ENCODE measurements at places on chromosomes 11 and 22. TPM values are rescaled to one million over a fixed set of nuclear protein-coding genes. Genes with fewer than 3 reads are reported as not detected.
A peak's percentile ranks its signal among the peaks of the same experiment; 100 is the strongest.

DNA sequence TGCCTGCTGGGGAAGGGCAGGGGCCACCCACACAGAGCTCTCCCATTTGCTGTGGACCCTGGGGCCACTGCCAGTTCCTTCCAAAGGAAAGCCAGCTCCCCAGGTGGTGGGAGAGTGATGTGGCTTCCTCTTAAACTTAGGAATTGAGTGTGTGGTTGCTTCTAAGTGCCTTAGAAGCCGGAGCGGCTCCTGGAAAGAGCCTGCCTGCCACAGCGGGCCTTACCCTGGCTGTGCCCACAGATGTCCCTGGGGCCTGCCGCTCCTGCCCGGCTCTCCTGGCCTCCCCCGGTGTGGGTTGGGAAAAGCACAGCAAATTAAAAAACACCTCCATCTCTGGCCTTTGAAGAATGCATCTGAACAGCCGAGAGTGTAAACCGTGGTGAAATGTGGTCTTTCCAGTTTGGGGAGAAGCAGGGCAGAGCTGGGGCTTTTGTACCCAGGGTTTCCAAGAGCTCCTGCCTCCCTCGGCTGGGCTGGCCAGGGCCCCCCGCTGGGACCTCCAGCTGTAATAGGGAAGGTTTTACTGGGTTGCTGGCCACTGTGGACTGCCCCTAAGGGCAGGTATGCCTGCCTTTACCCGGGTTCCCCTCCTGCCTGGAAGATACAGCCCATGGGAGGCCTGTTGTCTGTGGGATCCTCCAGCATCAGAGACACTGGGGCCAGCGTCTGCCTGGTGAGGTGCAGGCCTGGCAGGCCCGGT, 30.2 kb downstream of the LRP5 start:
- peak; percentile 47 for DNase-seq
- peaks cover 40% of the 10 kb centered on the region for H3K4me1 ChIP-seq
- no peaks in the 10 kb centered on the region for H3K27me3 ChIP-seq
- H3K27ac ChIP-seq: no peak overlapping the region

DNA sequence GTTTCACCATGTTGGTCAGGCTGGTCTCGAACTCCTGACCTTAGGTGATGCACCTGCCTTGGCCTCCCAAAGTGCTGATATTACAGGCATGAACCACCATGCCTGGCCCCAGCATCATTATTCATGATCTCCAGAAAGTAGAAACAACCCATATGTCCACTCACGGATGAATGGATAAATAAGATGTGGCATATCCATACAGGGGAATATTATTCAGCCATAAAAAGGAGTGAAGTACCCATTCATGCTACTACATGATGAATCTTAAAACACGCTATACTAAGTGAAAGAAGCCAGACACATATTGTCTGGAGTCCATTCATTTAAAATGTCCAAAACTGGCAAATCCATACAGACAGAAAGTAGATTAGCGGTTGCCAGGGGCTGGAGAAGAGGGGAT, 79.9 kb upstream of the TCF20 start:
- no peak overlapping the region for H3K27ac ChIP-seq
- H3K36me3 ChIP-seq: no peaks in the 10 kb centered on the region
- no peak overlapping the region for H3K4me3 ChIP-seq
- no peaks in the 10 kb centered on the region for H3K27me3 ChIP-seq

GRCh38 chr11:62105667-62106191, 18.1 kb upstream of the INCENP start:
- no peaks in the 10 kb centered on the region for H3K36me3 ChIP-seq
- no peak for DNase-seq
- H3K4me1 ChIP-seq: 0 out of 2 replicates have a peak, but pooled peaks cover 3% of the 10 kb centered on the region
- no peak overlapping the region for H3K4me3 ChIP-seq
- H3K27ac ChIP-seq: no peak overlapping the region

Gene C22orf15
- 2.5 TPM for polyA plus RNA-seq

Gene RNH1
- 147 TPM for polyA plus RNA-seq

DNA sequence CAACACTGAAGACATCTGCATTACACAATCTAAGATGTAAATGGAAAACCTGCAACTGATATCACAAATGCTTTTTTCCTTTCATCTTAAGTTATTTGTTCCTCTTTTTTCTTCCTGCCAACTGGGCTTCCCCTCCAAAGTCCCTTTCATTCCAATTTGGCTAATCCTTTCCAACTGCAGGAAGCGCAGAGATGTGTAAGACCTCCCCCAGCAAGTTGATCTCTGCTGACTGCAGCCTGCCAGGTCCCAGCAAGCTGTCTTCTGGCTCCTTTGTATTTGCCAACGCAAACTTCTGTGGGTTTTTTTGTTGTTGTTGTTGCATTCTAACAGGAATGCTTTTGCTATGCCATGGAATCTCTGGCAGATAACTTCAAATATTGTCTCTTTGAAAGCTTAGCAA, 38.5 kb upstream of the LRRC4C start:
- H3K4me1 ChIP-seq: no peaks in the 10 kb centered on the region
- no peak for DNase-seq
- no peaks in the 10 kb centered on the region for H3K36me3 ChIP-seq
- H3K4me3 ChIP-seq: no peak overlapping the region
- no peak overlapping the region for H3K27ac ChIP-seq

GRCh38 chr11:118845369-118845768, 38.3 kb upstream of the CXCR5 start:
- H3K27me3 ChIP-seq: no peaks in the 10 kb centered on the region
- H3K4me1 ChIP-seq: peaks cover 5% of the 10 kb centered on the region
- H3K27ac ChIP-seq: no peak overlapping the region
- H3K36me3 ChIP-seq: no peaks in the 10 kb centered on the region
- H3K4me3 ChIP-seq: no peak overlapping the region

DNA sequence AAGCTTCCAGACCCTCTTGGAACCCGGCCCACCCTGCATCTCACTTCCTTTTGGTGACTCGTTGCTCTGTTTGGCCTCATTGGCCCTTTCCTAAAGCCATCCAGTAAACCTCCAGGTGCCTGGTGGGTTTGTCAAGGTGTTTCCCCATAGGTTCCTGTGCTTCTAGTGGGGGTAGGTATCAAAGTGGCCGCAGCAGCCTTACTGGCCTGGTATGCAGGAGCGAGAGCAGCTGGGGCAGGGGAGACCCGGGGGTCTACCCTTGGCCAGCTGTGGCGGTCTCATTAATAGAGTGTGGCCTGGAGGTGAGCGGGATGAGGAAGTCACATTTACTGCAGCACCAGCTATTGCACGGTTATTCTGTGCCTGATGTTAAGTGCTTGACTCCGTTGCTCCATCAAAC, 4.1 kb downstream of the APOA4 start:
- no peak for DNase-seq
- no peak overlapping the region for H3K27ac ChIP-seq
- H3K36me3 ChIP-seq: no peaks in the 10 kb centered on the region
- H3K4me3 ChIP-seq: no peak overlapping the region
- no peaks in the 10 kb centered on the region for H3K27me3 ChIP-seq

Gene NRGN
- 3.1 TPM for polyA plus RNA-seq

DNA sequence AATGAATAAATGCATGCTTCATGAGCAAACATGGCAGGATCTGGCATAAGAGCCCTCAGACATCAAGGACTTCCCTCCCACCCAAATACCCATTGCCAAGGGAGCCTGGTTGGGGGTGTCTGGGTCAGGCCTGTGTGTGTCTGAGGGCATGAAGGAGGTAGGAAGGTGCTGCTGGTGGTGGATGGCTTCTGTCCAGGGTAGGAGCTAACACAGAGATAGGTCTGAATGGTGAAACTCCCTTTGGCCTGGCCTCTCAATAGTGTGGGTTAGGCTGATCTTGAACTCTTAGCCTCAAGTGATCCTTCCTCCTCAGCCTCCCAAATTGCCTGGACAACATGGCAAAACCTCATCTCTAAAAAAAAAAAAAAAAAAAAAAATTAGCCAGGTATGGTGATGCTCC, 2.8 kb downstream of the AMPD3 start:
- no peak overlapping the region for H3K27ac ChIP-seq
- DNase-seq: no peak
- no peaks in the 10 kb centered on the region for H3K36me3 ChIP-seq
- H3K27me3 ChIP-seq: no peaks in the 10 kb centered on the region

Gene GSTT2B
- polyA plus RNA-seq: 32.2 TPM

Gene DDX10
- 35.8 TPM for polyA plus RNA-seq

Gene MPZL3
- polyA plus RNA-seq: 0.70 TPM

Gene EHBP1L1
- polyA plus RNA-seq: 48.7 TPM

GRCh38 chr11:93188726-93189125, 9.1 kb downstream of the SLC36A4 start:
- no peak overlapping the region for H3K4me3 ChIP-seq
- no peak overlapping the region for H3K27ac ChIP-seq
- DNase-seq: no peak
- H3K27me3 ChIP-seq: no peaks in the 10 kb centered on the region
- peaks cover 21% of the 10 kb centered on the region for H3K36me3 ChIP-seq

- no peaks in the 10 kb centered on the region for H3K4me1 ChIP-seq
- no peaks in the 10 kb centered on the region for H3K36me3 ChIP-seq
- H3K4me3 ChIP-seq: no peak overlapping the region
- peak overlapping the region; percentile 68 for H3K27ac ChIP-seq
- H3K27me3 ChIP-seq: no peaks in the 10 kb centered on the region
- DNase-seq: no peak
Measured at GRCh38 chr22:25626624-25626990, 62.1 kb downstream of the GRK3 start.

DNA sequence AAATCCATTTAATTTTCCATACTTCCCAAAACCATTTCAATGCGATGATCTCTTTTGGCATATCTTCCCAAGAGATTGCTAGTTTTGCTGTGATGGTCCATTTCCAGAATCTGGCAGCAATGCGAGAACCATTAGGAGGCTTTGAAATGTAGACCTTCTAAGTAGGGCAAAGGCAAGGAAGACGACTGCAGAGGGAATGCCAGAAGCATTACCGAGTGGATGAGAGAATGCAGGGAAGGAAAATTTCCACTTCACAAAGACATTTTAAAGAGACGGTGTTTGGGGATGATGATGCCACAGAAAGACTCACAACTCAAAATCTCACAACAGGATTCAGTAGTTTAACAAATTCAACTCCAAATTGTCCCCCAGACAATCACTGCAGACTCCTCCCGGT, 471 bp upstream of the CEP126 start:
- no peaks in the 10 kb centered on the region for H3K36me3 ChIP-seq
- no peaks in the 10 kb centered on the region for H3K27me3 ChIP-seq
- H3K4me1 ChIP-seq: no peaks in the 10 kb centered on the region

GRCh38 chr11:74989260-74989638, 516 bp downstream of the NEU3 start:
- H3K27ac ChIP-seq: peak overlapping the region; percentile 75
- H3K36me3 ChIP-seq: no peaks in the 10 kb centered on the region
- no peaks in the 10 kb centered on the region for H3K4me1 ChIP-seq
- peak overlapping the region; percentile 90 for H3K4me3 ChIP-seq
- no peaks in the 10 kb centered on the region for H3K27me3 ChIP-seq
- peak; percentile 32 for DNase-seq

DNA sequence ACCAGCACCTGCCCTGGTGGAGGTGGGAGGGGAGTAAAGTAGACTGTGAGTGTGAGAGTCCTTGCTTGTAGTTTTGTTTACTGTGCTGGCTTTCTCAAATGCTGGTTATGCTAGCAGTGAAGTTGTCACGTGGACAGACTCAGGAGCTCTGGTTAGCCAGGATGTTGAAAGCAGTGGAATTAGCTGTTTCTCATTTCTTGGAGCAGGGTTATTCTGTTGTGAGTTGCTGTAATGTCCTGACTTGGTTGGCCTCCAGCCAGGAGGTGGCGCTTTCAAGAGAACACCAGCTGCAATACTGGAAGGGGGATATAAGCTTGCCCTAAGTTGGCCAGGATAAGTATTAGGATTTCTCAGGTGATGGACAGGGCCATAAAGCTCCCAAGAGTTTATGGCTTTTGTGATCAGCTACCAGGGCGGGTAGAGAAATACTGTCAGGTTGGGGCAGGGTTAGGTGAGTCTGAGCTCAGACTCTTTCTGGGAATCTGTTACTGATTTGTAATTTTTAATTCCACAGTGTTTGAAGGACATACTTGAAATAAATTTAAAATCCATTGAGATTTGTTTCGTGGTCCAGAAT, 13.7 kb downstream of the CYP2D6 start:
- H3K4me3 ChIP-seq: no peak overlapping the region
- no peak for DNase-seq
- no peaks in the 10 kb centered on the region for H3K27me3 ChIP-seq
- H3K4me1 ChIP-seq: no peaks in the 10 kb centered on the region
- H3K27ac ChIP-seq: no peak overlapping the region

DNA sequence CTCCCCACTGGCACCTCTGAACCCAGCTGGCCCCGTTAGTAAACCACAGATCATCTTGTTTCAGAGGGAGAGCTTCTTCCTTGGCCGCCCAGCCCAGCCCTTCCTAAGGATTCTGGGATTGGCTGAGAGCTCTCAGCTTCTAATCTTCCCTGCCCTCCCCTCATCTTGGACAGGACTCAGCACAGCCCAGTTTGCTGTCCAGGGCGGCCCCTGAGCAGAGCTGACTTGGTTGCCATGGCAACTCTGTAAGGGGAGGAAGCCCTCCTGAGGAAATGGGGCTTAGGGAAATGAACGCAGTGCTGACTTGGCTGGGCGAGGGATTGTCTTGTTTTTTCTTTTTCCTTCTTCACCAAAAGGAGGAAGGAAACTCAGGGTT, 4.6 kb downstream of the APOL4 start:
- H3K36me3 ChIP-seq: no peaks in the 10 kb centered on the region
- no peaks in the 10 kb centered on the region for H3K27me3 ChIP-seq

Measured in SK-N-SH (cell line).